ENCODE measurements at places on chromosomes 12 and 14. TPM values are rescaled to one million over a fixed set of nuclear protein-coding genes. Genes with fewer than 3 reads are reported as not detected.

- H3K4me1 ChIP-seq: peaks cover 20% of the 10 kb centered on the region
- no peak for DNase-seq
- H3K27ac ChIP-seq: no peak overlapping the region
- H3K27me3 ChIP-seq: no peaks in the 10 kb centered on the region
- H3K4me3 ChIP-seq: no peak overlapping the region
Observed at GRCh38 chr12:49796155-49796554, 32.1 kb downstream of the NCKAP5L start.

The ANO4 gene
- 13.0 TPM for total RNA-seq

DNA sequence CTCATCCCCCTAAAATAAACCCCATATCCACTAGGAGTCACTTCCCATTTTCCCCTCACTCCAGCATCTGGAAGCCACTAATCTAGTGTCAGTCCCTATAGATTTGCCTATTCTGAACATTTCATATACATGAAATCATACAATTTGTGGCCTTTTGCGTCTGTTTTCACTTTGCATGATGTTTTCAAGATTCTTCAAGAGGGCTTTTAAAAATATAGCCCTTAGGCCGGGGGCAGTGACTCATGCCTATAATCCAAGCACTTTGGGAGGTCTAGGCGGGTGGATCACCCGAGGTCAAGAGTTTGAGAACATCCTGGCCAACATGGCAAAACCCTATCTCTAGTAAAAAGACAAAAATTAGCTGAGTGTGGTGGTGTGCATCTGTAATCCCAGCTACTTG, 104.7 kb downstream of the VEZT start:
- no peak for DNase-seq
- H3K4me3 ChIP-seq: no peak overlapping the region
- no peaks in the 10 kb centered on the region for H3K36me3 ChIP-seq
- no peak overlapping the region for H3K27ac ChIP-seq

The EPS8 gene
- 65.3 TPM for total RNA-seq

The LAG3 gene
- 7.1 TPM for total RNA-seq

GRCh38 chr12:81329085-81329484, 251.2 kb downstream of the ACSS3 start:
- no peak overlapping the region for H3K27ac ChIP-seq
- no peak overlapping the region for H3K4me3 ChIP-seq
- no peaks in the 10 kb centered on the region for H3K4me1 ChIP-seq
- H3K27me3 ChIP-seq: no peaks in the 10 kb centered on the region

GRCh38 chr12:19510461-19510860, 71.2 kb downstream of the AEBP2 start:
- H3K36me3 ChIP-seq: no peaks in the 10 kb centered on the region
- H3K4me3 ChIP-seq: no peak overlapping the region

DNA sequence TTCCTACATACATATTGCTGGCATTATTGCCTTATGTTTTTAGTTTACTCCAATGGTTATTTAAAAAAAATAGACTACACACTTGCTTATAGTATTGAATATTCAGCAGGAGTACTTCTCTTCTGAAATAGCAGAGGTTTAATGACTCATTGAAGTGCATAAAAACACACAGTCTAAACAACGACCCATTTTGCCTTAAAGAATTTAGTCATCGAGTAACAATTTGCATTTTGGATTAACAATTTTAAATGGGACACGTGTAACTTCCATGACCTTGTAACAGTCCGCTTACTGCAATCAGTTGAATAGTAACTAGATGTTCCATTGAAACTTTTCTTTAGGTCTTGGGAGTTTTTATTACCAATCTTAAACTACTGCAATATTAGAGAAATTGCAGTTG, 9.0 kb downstream of the TRHDE start:
- no peak overlapping the region for H3K27ac ChIP-seq
- DNase-seq: no peak
- H3K4me1 ChIP-seq: no peaks in the 10 kb centered on the region
- H3K4me3 ChIP-seq: no peak overlapping the region

GRCh38 chr14:32043624-32044023, 33.5 kb upstream of the ARHGAP5 start:
- DNase-seq: no peak
- H3K27ac ChIP-seq: no peak overlapping the region
- H3K4me1 ChIP-seq: no peaks in the 10 kb centered on the region

The MMP14 gene
- total RNA-seq: 14.2 TPM

- no peak overlapping the region for H3K27ac ChIP-seq
- no peaks in the 10 kb centered on the region for H3K36me3 ChIP-seq
- no peak for DNase-seq
- no peaks in the 10 kb centered on the region for H3K27me3 ChIP-seq
Observed at GRCh38 chr12:128455851-128456250, 188.9 kb downstream of the TMEM132C start.

- H3K4me1 ChIP-seq: no peaks in the 10 kb centered on the region
- H3K36me3 ChIP-seq: no peaks in the 10 kb centered on the region
- no peak for DNase-seq
- H3K27me3 ChIP-seq: no peaks in the 10 kb centered on the region
Observed at GRCh38 chr12:50309950-50310349, 26.6 kb upstream of the LIMA1 start.

- no peak overlapping the region for H3K27ac ChIP-seq
- H3K27me3 ChIP-seq: no peaks in the 10 kb centered on the region
- H3K36me3 ChIP-seq: no peaks in the 10 kb centered on the region
- no peak for DNase-seq
- H3K4me1 ChIP-seq: peaks cover 9% of the 10 kb centered on the region
Observed at GRCh38 chr14:100566119-100566518, 21.1 kb downstream of the BEGAIN start.

The SMCO2 gene
- total RNA-seq: 4.6 TPM

The RD3L gene
- not detected for total RNA-seq

DNA sequence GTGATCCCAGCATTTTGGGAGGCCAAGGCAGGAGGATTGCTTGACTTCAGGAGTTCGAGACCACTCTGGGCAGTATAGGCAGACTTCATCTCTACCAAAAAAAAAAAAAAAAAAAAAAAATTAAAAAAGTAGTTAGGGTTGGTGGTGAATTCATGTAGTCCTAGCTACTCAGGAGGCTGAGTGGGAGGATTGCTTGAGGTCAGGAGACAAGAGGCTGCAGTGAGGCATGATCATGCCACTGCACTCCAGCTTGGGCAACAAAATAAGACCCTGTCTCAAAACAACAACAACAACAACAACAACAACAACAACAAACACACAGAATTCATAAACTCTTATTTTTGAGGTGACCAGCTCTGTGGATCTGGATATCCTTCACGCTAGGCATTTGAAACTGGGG, 17.1 kb downstream of the SLC25A3 start:
- H3K27ac ChIP-seq: no peak overlapping the region
- H3K4me1 ChIP-seq: no peaks in the 10 kb centered on the region
- DNase-seq: no peak
- H3K4me3 ChIP-seq: no peak overlapping the region
- H3K27me3 ChIP-seq: no peaks in the 10 kb centered on the region

DNA sequence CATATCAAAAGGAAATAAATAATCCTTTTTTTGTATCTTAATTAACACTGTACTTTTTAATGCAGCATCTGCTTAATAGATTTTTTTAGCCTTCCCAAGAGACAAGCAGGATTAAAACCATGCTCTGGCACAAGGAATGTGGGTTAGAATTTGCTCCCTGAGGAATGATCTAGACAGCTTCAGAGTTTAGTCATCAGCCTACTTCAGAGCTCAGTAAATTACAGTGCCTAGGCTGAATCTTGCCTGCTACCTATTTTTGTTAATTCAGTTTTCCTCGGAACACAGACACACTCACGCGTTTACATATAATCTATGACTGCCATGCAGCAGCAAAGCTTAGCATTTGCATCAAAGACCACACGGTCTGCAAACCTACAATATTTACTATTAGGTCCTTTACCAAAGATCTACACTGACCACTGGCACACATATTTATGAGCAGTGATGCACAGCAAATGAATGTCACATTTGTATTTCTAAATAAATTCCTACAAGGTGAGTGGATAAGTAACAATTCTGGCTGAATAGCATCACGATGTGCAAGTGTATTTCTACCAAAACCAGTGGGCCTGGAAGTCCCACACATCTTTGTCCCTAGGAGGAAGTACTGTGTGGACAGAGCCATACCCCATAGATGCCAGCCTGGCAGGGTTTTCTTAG, 309.8 kb upstream of the TMEM132C start:
- H3K36me3 ChIP-seq: no peaks in the 10 kb centered on the region
- no peak overlapping the region for H3K27ac ChIP-seq
- no peaks in the 10 kb centered on the region for H3K4me1 ChIP-seq
- no peaks in the 10 kb centered on the region for H3K27me3 ChIP-seq
- DNase-seq: no peak

GRCh38 chr14:69648480-69649451, 37.4 kb downstream of the SUSD6 start:
- peak overlapping the region; percentile 70 for H3K27ac ChIP-seq
- no peak for DNase-seq

DNA sequence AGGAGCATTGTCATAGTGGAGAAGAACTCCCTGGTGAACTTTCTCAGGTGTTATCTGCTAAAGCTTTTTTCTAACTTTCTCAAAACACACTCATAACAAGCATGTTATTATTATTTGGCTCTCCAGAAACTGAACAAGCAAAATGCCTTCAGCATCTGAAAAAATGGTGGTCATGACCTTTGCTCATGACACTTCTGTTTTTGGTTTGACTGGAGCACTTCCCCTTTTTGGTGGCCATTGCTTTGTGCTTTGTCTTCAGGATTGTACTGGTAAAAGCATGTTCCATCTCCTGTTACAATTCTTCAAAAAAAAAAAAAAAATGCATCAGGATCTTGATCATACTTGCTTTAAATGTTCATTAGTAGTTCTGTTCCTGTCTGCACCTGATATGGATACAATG, 1241.6 kb upstream of the USP15 start:
- no peak overlapping the region for H3K27ac ChIP-seq
- H3K36me3 ChIP-seq: no peaks in the 10 kb centered on the region
- H3K4me3 ChIP-seq: no peak overlapping the region
- no peak for DNase-seq
- H3K4me1 ChIP-seq: no peaks in the 10 kb centered on the region
- H3K27me3 ChIP-seq: no peaks in the 10 kb centered on the region

DNA sequence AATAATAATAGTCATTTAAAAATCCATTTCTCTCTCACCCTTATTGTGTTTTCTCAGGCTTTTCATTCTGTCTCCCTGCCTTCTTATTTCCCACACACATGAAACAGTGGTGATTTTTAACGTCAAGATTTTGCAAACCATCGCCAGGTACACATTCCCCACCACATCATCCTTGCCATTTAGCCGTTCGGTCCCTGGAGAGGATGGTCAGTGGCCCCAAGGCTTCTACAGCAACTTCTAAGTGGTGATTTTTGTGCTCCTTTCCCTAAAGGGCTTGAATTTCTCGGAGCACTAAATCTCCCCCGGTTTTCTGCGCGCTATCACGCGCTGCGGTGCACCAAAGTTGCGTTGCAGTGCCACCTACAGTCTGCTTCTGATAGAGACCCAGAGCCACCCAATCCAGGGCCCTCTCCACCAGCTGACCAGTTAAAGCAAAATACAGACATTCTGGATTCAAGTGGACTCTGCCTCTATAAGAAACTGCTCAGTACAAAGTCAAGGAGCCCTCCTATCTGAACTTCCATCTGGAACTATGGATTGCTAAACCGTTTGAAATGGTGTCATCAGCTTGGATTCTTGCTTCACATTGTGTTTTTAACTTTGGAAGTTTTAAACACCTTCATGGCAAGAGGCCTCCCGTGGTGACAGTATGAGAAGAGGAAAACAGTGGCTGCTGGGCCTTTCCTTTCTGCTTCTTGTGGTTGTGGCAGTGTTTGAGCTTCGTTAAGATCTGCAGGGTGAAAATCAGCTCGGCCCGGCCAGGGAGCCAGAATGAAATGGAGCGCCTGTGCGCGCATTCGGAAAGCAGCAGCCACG, 234.0 kb downstream of the SPTSSA start:
- H3K27ac ChIP-seq: no peak overlapping the region
- H3K4me3 ChIP-seq: no peak overlapping the region
- H3K4me1 ChIP-seq: no peaks in the 10 kb centered on the region
- H3K27me3 ChIP-seq: no peaks in the 10 kb centered on the region

- H3K36me3 ChIP-seq: no peaks in the 10 kb centered on the region
- no peak overlapping the region for H3K27ac ChIP-seq
- no peaks in the 10 kb centered on the region for H3K27me3 ChIP-seq
Observed at GRCh38 chr12:12365446-12365802, 8.5 kb downstream of the BORCS5 start.

- no peak overlapping the region for H3K27ac ChIP-seq
- no peak overlapping the region for H3K4me3 ChIP-seq
- no peaks in the 10 kb centered on the region for H3K27me3 ChIP-seq
- no peaks in the 10 kb centered on the region for H3K4me1 ChIP-seq
- no peak for DNase-seq
- H3K36me3 ChIP-seq: no peaks in the 10 kb centered on the region
Observed at GRCh38 chr14:44782775-44783238, 178.9 kb downstream of the KLHL28 start.

DNA sequence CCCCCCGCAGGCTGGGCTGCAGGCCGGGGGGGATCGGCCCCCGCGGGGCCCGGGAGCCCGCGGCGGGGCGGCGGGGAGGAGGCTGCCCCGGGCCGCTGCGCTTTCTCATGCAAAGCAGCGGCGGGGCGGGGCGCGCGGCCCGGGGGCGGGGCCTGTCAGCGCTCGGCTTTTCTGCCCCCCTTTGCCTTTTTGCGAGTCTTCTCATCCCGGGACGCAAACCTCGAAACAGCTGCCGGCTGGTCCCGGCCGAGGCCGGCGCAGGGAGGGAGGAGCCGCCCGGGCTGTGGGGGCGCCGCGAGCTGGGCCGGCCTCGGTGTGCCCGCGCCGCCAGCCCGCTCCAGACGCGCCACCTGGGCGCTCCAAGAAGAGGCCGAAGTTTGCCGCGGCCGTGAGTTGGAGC, at the start of gene FZD10:
TSS of gene FZD10 (plus strand) at position 198 of the 400 bp plus-strand sequence. CDS start 479 bp downstream, outside the sequence.
- no peaks in the 10 kb centered on the region for H3K36me3 ChIP-seq
- no peaks in the 10 kb centered on the region for H3K27me3 ChIP-seq
- H3K4me1 ChIP-seq: no peaks in the 10 kb centered on the region
- peak; percentile 57 for DNase-seq
- peak within 1 kb of the TSS; percentile 55 for H3K4me3 ChIP-seq

DNA sequence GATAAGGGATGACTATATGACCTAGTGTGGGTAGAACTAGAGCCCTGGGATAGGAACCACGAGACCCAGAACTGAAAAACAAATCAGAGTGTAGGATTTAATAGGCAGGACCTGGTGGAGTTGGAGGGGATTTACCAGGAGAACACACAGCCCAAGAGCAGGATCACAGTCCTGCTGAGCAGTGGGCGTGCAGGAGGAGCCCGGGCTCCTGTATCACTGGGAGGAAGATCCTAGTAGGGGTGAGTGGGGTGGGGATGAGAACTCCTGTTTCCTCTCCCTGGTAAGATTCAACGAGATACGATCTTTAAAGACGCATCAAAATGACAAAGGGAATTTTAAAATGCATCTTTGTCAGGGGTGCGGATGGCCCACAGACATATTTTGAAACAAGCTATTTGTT, 220.1 kb downstream of the GALC start:
- H3K27ac ChIP-seq: no peak overlapping the region
- H3K36me3 ChIP-seq: no peaks in the 10 kb centered on the region
- H3K4me1 ChIP-seq: no peaks in the 10 kb centered on the region
- no peak for DNase-seq
- no peaks in the 10 kb centered on the region for H3K27me3 ChIP-seq
